NCI-H2081 (cell line): ENCODE measurements at places on chromosomes 1 and 21.

GRCh38 chr1:224201383-224201782 is 18.3 kb downstream of the DEGS1 start:
- DNase-seq: no peak

GRCh38 chr1:200923601-200924000 is 28.9 kb downstream of the INAVA start:
- no peak for DNase-seq

GRCh38 chr21:32951041-32951440 is 74.7 kb upstream of the OLIG2 start:
- DNase-seq: no peak

- no peak for DNase-seq
Measured at GRCh38 chr21:22351076-22351475, 1352.9 kb downstream of the NCAM2 start.

- DNase-seq: no peak
Measured at GRCh38 chr1:2016123-2016522, 3.0 kb upstream of the GABRD start.

- no peak for DNase-seq
Measured at GRCh38 chr21:46503922-46504550, 45.3 kb downstream of the DIP2A start.

- peak; percentile 59 for DNase-seq
Measured at GRCh38 chr1:84936116-84936810, 43.3 kb upstream of the LPAR3 start.

DNA sequence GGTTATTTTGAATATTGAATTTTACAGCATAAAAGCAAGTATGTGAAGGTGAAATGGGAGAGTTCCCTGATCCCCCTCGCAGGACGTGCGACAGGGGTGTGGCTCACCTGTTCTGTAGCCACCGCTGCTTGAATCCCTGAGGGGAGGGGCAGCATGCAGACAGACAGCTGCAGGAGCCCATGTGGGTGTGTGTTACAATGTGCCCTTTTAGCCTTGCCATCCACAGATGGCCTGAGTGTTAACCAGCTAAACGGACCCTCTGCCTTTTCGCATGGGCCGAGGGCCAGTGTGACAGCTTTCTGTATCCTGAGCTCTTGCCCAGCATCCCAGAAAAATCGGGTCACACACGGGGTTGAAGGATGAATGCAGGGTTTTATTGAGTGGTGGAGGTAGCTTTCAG is 43.3 kb downstream of the JAM2 start:
- DNase-seq: no peak

GRCh38 chr1:67367370-67368045 is 59.8 kb downstream of the IL12RB2 start:
- DNase-seq: peak; percentile 1

- DNase-seq: no peak
Measured at GRCh38 chr1:231867607-231868006, 241.0 kb downstream of the DISC1 start.

- DNase-seq: no peak
Measured at GRCh38 chr1:212966616-212967015, 16.3 kb downstream of the VASH2 start.

GRCh38 chr1:84278905-84279304 is 22.6 kb upstream of the SAMD13 start:
- DNase-seq: no peak
